DMS153 (cell line): ENCODE measurements at places on chromosomes 16 and 17.

- DNase-seq, result peak; percentile 71
Observed at GRCh38 chr17:354651-355556, 2.3 kb upstream of the RPH3AL start.

DNA sequence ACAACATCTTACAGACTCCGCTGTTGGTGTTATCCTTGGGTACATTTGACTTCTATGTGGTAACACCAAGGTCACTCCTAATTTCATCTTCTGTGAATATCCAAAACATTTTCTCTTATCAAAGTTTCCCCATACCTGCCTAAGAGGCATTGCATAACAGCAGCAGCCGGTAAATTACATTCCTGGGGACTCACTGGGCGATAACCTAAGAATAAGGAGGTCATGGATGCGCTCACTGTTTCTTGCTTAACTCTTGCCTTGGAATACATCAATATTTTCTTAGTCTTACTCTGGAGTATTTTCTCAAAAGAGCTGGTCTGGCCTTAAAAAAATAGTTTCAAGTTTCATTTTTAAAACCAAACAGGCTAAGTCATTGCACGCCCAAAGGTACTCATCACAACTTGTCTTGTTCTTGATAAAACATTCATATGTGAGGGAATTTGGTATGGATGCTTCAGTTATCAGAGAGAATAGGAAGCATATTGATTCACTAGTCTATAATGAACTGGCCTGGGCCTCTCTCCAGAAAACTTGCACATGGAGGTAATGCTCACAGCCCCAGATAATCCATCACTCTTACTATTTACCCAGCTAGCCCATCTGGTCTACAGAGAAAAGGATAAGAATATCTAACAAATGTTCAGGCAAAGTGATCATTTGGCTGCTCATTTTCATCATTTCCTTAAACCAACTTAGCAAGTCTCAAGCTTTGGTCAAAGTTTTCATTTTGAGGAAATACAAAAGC, 235.0 kb upstream of the ERCC4 start:
- DNase-seq, result no peak

GRCh38 chr16:75377729-75378386, 55.4 kb downstream of the CFDP1 start:
- no peak for DNase-seq

- DNase-seq, result no peak
Observed at GRCh38 chr16:69566981-69567680, 1.4 kb downstream of the NFAT5 start.

DNA sequence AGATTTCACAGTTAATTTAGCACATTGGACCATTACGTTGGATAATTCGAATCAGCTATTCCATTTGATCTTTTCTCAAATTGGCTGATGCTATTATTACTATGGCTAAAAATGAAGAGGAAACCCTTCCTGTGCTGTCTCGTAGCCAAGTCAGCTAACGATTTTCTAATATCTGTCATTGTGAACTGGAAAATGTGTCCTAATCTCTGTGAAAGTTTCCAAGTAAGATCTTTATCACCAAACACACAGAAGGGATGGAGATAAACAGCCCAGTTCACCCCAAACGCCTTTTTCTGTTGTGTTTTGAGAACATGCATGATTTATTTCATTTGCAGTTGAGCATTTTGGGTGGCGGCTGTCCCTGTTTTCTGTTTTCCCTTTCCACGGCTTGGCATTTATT, 312.8 kb downstream of the FOXL1 start:
- no peak for DNase-seq

- no peak for DNase-seq
Observed at GRCh38 chr16:86906623-86907022, 328.3 kb downstream of the FOXL1 start.

GRCh38 chr17:59487161-59487873, 78.1 kb upstream of the DHX40 start:
- DNase-seq, result no peak

DNA sequence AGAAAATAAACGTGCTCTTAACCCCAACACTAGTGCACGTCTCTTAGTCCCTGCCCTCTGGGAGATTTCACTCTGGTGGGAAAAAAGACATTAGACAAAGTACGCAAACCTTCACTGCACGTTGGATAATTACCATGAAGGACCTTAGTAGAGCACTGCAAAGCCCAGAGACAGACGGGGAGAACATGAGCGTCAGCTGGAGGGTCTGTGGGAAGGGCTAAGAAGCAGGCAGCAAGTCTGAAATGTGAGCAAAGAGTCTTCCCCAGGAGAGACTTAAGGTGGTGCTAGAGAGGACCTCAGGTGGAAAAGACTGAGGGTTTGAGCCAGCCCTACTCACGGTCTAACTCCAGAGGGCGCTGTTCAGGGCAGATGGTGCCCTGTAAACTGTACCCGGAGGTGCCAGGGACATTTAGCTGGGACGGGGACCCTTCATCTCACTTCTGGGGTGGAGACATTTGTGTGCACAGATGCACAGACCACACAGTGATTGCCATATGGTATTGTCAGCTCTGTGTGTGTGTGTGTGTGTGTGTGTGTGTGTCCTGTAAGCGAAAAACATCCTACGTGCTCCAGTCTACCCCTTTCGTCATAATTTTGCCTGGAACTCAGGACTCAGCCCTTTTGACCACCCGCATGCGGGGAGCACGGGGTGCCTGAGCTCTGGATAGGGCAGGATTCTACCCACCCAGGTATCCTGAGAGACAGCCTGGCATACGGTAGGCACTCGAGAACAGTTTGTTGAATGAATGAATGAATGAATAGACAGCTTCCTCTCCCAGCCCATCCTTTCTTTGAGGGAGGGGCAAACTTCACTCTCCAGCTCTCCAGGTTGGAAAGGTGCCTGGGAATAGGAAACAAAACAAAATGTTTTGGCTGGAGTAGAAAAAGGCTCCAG, 10.1 kb upstream of the STAC2 start:
- DNase-seq, result peak; percentile 67

- DNase-seq, result no peak
Observed at GRCh38 chr16:69298261-69298660, 12.9 kb upstream of the VPS4A start.

GRCh38 chr17:10092595-10092994, 105.8 kb downstream of the GAS7 start:
- DNase-seq, result no peak

DNA sequence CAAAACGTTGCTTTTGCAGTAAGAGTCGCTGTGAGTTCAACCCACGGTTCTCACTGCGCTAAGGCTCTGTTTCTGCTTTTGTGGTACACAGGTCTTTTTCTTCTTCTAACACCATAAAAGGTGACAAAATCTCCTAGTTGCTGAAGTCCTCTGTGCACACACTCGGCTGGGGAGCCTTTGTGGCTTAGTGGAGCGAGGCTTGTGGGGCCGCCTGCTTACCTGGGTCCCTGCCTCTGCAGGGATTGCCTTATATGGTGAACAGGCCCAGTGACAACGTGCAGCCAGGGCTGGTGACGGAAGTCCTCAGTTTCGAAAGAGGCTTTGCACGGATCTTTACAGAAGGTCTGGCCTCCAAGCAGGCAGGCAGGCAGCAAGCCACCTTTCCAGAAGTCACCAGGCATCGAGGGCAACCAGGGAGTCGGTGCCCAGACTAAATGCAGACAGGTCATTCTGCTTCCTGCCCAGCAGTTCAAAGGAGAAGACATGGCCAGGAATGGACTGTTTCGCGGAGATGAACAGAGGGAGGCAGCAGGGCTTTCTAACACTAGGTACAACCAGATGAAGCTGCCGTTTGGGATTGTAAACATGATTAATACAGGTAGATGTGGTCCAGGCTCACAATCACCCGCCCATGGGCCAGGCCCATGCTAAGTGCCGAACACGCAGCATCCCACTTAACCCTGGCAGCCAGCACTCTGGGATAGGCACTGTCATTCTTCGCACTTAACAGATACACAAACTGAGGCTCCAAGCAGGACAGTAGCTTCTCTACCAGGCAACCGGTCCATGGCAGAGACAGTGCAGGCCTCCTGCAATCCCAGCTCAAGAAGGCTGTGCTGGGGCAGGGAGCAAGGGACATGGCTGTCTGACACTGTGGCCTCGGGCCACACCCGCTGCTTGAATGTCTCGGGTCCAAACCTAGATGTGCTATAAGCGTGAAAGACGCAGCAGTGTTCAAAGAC, 10.7 kb upstream of the MEAK7 start:
- peak; percentile 78 for DNase-seq

DNA sequence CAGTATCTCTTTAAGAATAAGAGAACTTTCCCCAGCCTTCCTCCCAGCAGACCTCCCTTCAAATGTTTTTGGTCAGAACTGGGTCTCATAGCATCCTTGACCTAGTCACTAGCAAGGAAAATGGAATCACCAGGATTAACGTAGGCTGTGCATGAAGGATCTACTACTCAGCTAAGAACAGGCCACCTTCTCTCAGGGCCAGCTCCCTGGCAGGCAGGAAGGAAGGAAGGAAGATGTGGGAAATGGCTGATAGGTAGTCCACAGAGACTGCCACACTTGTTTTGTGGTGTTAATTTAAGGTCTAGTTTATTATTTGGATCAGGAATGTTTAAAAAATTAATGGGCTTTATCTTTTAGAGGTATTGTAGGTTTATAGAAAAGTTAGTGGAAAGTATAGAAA, 136.4 kb downstream of the SPECC1 start:
- DNase-seq, result no peak

DNA sequence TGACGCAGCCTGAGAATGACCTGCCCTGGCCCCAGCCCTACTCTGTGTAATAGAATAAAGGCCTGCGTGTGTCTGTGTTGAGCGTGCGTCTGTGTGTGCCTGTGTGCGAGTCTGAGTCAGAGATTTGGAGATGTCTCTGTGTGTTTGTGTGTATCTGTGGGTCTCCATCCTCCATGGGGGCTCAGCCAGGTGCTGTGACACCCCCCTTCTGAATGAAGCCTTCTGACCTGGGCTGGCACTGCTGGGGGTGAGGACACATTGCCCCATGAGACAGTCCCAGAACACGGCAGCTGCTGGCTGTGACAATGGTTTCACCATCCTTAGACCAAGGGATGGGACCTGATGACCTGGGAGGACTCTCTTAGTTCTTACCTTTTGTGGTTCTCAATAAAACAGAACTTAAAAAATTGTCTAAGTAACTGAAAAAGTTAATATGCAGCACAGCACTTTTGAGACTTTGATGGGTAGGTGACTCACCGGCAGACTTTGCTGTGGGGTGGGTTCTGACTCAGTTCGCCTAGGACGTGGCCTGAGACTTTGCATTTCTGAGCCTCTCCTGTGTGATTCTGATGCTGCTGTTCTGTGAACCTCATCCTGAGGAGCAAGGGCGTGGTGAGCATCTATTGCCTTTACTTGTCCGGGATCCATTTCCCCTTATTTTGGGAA, 5.7 kb downstream of the LAT start:
- DNase-seq, result no peak

DNA sequence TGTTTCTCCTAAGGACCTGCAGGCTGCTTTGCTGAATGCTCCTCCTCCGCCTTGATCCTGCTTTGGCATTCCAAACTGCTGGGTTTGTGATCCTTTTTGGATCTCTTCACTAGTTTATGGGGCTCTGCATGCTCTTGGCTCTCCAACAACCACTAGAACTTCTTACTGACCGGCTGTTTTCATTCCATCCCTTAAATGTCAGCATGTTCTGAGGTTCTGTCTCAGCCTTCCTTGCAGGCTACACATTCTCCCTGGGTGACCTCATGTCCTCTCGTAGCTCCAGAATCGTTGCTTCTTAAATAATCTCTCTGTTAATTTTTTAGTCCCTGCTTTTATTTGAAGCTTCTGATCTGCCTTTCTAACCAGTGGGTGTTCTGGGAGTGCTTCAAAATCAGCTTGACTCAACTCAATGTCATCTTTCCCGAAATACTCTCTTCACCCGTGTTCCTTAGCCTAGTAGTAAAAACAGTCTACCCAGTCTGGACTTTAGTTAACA, 119.0 kb upstream of the HS3ST2 start:
- DNase-seq, result no peak

GRCh38 chr17:46154151-46154816, 38.9 kb downstream of the KANSL1 start:
- DNase-seq, result no peak

- no peak for DNase-seq
Observed at GRCh38 chr16:28884045-28884444, 5.8 kb downstream of the ATP2A1 start.

DNA sequence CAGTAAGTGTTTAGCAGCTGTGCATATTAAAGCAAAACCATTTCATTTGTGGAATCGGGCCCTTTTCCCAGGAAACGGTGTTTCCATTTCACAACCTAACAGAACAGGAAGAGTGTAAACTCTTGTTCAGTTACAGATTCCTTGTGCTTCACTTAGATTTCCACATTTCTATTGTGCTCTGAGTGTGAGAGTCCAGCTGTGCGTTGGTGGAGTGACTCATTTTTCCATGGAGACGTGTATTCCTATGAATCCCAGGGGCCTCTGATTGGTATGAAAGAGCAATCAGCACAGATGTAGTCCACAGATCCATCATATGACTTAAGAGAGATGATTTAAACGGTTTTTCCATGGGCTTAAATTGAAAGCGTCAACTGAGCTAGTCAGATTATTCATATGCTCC, 13.3 kb upstream of the CAVIN1 start:
- DNase-seq, result no peak

DNA sequence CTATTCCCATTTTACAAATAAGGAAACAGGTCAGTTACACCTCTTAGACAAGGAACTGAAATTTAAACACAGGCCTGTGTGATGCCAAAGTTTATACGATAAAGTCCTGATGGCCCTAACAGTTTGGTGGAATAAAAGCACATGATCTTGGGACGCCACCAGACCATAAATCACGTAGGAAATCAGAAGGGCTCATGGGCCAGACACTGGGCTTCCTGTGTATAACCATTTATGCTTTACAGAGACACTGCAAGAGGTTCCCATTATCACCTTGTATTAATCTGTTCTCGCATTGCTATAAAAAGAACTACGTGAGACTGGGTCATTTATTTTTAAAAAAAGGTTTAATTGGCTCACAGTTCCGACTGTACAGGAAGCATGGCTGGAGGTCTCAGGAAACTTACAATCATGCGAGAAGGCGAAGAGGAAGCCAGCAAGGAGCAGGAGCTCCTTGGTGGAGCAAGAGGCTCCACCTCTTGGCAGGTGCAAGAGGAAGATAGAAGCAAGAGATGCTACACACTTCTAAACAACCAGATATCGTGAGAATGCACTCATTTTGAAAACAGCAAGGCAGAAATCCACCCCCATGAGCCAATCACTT, 124.0 kb upstream of the MON1B start:
- DNase-seq, result no peak

DNA sequence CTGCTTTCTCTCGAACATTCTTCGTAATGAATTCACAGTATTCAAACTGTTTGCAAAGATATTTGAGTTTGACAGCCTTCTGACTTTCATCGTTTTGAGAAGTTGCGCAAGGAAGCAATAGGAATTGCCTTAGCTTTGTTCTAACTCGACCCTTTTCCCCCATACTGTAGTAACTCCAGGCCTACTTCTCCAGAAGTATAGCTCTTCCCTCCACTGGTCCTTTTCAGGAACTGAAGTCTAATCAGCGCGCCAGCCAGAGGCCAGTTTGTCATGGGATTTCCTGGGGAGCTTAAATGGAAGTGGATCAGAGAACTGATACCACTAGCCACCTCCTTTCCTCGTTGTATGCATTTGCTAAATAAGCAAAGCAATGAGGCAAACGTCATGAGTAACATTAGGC, 27.9 kb downstream of the CDR2 start:
- DNase-seq, result no peak

- DNase-seq, result no peak
Observed at GRCh38 chr16:3659251-3659650, 4.8 kb downstream of the DNASE1 start.

- no peak for DNase-seq
Observed at GRCh38 chr16:77273815-77274214, 74.6 kb downstream of the SYCE1L start.

GRCh38 chr16:86930663-86931373, 352.5 kb downstream of the FOXL1 start:
- DNase-seq, result no peak

- no peak for DNase-seq
Observed at GRCh38 chr16:46972429-46973206, 856 bp downstream of the DNAJA2 start.

- no peak for DNase-seq
Observed at GRCh38 chr16:19639986-19640421, 78.0 kb downstream of the KNOP1 start.
